Fibroblast of the aortic adventitia (primary cell): ENCODE measurements at places on chromosomes 3 and 15. TPM values are rescaled to one million over a fixed set of nuclear protein-coding genes. Genes with fewer than 3 reads are reported as not detected.
A peak's percentile ranks its signal among the peaks of the same experiment; 100 is the strongest.

- no peak for DNase-seq
These were observed 263.9 kb upstream of the PROK2 start for GRCh38 chr3:72048873-72049272.

- no peak for DNase-seq
These were observed 361 bp upstream of the STXBP5L start for GRCh38 chr3:120907659-120908029.

- DNase-seq: no peak
These were observed 59.6 kb downstream of the SMAD3 start for GRCh38 chr15:67124911-67125588.

DNA sequence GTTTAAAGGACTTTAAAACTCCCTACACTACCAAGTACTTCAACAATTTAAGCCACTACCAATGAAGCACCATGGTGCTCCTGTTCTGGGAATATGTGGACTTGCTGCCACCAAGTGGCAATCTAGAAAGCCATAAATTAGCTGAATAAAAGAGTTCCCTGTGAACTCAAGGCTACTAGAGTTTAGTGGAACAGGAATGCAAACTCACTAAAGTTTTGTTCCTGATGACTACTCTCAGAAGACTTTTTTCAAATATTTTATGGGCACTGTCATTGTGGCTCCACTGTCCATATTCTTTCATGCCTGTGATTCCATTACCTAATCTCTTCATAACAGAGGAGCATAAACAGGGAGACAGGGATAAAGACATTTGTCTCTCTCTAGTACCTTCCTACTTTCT lies 63.9 kb downstream of the TMCC1 start:
- DNase-seq: peak; percentile 94

GRCh38 chr3:9930804-9931418 lies 2.7 kb upstream of the CRELD1 start:
- DNase-seq: no peak

- DNase-seq: no peak
These were observed 296.5 kb downstream of the ZIC1 start for GRCh38 chr3:147705651-147706051.

Gene SI
- total RNA-seq: not detected in 2 replicates

Gene SOX2
- total RNA-seq: not detected in 2 replicates

DNA sequence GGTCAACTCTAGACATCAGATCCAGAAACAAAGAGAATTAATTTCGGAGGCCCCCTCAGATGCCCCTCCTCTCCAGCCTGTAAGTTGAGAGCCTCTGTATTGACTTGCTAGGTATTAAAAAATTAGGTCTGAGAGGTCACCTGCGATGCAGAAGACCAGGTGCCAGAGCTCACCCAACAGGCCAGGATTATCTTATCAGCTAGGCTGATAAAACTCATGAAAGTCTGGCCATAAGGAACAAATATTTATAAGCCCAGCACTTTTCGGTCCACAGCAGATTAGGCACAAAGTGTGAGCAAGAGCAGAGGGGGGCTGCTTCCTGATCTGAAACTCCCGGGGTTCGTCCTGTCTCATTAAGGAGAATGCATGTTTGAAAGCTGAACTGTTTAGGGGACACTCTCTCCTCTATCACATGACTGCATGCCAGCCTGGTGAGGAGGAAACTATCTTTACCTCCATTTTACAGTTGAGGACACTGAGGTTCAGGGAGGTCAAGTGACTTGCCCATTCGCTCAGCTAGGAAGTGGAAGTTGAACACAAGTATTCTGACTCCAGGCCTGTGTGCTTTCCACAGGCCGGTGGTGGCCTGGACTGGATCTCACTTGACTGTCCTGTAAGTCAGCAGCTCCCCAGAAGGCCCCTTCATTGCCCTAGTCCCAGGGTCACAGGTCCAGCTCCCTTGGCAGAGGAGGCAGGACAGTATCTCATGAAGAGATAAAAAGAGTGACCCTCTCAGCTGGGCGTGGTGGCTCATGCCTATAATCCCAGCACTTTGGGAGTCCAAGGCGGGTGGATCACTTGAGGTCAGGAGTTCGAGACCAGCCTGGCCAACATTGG lies 39.6 kb upstream of the MAGEF1 start:
- DNase-seq: no peak

DNA sequence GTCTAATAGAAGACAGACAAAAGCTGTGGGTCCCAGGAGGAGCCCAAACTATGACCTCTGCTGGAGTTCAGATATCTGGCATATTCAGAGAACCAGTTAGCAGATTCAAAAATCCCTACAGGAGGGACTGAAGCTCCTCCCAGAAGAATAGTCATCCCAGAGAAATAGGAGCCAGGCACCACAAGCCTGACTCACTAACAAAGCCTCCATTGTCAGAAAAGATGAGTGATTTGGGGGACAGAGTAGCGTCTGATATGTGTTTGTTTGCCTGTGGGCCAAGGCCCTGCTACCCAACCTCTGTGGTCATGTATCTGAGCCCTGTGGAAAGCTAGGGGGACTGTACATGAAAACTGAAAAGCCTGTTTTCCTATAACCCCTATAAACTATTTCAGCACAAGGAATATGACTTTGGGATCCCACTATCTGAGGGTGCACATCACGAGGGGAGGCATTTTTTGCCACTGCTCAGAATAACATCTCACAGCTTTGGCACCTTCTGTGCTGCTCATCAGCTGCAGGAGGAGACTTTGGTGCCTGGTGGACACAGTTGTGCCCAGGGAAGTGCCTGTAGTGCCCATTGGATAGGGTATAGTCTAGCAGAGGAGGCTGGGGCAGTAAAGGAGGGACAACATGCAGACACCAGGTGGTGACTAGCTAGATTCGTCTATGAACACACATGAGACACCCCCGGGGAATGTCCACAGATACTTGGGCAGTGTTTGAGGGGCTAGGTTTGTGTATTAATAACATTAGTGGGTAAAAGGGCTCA lies 9.7 kb upstream of the LARP6 start:
- peak; percentile 81 for DNase-seq

Gene SAMMSON
- total RNA-seq: not detected in 2 replicates

DNA sequence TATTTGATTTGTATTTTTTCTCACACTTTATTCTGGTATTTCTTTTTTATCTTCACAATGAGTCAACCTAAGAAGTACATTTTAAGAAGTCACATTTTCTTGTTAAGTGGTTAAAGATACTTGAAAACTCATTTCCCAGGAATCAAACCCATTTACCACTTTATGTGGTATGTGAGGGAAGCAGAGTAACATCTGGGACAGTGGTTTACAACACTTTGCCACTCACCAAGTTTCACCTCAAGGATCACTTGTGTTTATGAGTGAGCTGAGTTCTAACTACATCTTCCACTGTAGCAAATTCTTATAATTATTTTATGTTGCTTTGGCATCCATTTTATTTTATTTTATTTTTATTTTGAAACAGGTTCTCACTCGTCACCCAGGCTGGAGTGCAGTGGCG lies 53.8 kb downstream of the IGSF11 start:
- no peak for DNase-seq

GRCh38 chr3:50128001-50128400 lies 27.1 kb upstream of the SEMA3F start:
- DNase-seq: no peak

Gene ASB14
- total RNA-seq: under 0.01 TPM in 1 of 2 replicates, not detected in the other

DNA sequence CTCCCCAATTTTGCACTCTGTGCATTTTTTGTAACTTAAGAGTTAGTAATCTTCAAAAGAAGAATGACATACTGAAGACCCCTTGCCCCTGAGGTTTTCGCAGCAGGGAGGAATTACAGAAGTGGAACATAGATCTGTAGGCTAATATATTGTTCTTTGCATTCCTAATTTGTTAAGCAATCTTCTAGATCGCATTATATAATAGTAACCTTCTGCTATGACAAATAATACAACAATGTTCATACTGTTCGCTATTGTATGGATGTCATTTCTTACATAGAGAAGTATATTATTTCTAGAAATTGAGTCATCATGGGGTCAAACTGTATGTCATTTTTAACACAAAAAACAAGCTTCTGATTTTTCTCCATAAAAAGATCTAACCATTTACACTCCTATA lies 95.8 kb upstream of the TGFBR2 start:
- DNase-seq: no peak

Gene HOMER2
- total RNA-seq: 1.5 and 5.4 TPM in 2 replicates

Gene POPDC2
- total RNA-seq: 0.27 and 1.6 TPM in 2 replicates

Gene IL17RE
- 1.5 and 3.1 TPM in 2 replicates for total RNA-seq

Gene GNAT1
- total RNA-seq: not detected in 2 replicates

Gene THAP10
- total RNA-seq: 2.3 and 7.9 TPM in 2 replicates

GRCh38 chr3:126930936-126931600 lies 51.8 kb upstream of the PLXNA1 start:
- no peak for DNase-seq

Gene FBXW12
- 0.27 TPM in 1 of 2 replicates, not detected in the other for total RNA-seq

DNA sequence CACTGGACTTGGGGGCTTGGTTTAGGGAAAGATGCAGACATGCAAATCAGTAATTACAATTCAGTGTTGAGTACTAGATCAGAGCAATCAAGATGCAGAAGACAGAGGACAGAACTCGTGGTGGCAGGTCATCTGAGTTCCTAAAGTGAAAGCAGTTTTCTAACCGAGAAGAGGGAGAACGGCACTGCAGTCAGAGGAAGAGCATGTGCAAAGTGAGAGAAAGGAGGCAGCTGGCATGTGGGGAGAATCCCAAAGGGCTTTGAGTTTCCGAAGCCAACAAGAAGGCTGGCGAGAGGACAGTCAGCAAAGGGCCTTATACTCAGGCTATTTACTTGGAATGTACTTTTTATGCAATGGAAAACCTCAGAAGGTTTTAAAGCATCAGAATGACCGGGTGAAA lies 87.0 kb downstream of the ANP32A start:
- peak; percentile 37 for DNase-seq

Gene MESP2
- total RNA-seq: 1.3 and 2.9 TPM in 2 replicates

Gene FBN1
- total RNA-seq: 984 and 4,431 TPM in 2 replicates

GRCh38 chr15:90051874-90052273 lies 50.4 kb downstream of the IDH2 start:
- DNase-seq: no peak

DNA sequence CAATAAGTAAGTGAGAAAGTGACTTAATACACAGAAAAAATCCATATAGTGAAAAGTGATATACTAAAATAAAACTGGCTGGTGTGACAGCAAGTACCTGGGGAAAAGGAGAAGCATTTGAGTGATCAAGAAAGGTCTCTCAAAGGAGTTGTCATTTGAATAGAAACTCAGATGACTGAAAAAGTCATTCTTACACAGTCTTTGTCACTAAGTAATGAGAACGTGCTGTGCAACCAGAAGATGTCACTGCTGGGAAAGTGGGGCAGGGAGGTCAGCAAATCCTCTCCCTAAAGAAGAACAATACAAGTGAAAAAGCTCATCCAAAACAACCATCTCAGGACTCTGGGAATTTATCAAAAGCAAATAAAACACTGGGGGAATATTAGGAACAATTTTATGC lies 317.5 kb upstream of the TRIM42 start:
- no peak for DNase-seq

Gene STRA6
- total RNA-seq: 0.18 and 0.25 TPM in 2 replicates

Gene PLD1
- total RNA-seq: 10.1 and 23.1 TPM in 2 replicates

DNA sequence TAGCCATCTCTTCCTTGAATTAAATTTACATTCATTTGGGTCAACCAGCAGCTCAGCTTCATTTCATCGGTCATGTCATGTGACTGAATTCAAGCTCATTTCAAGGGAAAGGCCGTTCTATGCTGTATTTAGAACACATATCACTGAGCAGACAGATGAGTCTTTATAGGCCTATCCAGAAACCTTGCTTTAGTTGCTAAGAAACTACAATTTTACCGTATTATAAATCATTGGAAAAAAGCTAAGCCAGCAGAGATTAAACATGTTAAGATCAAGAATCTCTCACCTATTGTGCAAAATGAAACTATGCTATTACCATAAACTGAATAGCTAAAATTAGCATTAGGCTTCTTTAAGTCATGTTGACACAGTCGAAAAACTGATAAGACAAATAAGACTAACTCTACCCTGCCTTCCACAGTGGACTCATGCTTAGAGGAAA lies 2.2 kb downstream of the NPTN start:
- no peak for DNase-seq

GRCh38 chr3:64290864-64291263 lies 65.6 kb upstream of the PRICKLE2 start:
- peak; percentile 40 for DNase-seq

GRCh38 chr3:13480340-13481318 lies 523 bp downstream of the HDAC11 start:
- DNase-seq: peak; percentile 13

- no peak for DNase-seq
These were observed 394.5 kb upstream of the RARB start for GRCh38 chr3:25033407-25034029.

DNA sequence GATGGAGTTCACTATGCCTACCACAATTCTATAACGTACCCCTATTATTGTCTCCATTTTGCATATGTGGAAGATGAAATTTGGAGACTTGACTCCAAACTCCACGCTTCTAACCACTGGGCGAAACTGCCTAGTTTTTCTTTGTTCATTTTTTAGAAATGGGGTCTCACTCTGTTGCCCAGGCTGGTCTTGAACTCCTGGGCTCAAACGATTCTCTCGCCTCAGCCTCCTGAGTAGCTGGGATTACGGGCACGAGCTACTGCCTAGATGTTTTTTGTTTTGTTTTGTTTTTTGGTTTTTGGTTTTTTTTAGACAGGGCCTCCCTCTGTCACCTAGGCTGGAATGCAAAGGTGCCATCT lies 584 bp upstream of the RPL32 start:
- no peak for DNase-seq

- no peak for DNase-seq
These were observed 18.2 kb upstream of the SHC4 start for GRCh38 chr15:48981941-48982340.

GRCh38 chr3:176932433-176932832 lies 264.8 kb downstream of the TBL1XR1 start:
- no peak for DNase-seq

DNA sequence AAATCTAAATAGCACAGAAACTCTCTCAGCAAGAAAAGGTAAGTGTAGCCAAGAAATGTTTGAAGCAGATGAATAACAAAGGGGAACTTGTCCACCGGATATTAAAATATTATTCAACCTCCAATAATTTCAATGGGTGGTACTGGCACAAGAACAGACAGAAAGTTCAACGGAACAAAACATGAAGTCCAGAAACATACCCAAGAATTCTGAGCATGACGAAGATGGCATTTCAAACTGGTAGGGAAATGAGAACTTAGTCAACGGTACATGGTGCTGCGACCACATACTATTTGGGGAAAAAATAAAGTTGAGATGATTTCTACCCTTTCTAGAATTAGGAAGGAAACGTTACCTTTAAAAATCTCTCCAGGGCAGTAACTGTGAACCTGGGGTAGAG lies 5.5 kb downstream of the CHSY1 start:
- no peak for DNase-seq

DNA sequence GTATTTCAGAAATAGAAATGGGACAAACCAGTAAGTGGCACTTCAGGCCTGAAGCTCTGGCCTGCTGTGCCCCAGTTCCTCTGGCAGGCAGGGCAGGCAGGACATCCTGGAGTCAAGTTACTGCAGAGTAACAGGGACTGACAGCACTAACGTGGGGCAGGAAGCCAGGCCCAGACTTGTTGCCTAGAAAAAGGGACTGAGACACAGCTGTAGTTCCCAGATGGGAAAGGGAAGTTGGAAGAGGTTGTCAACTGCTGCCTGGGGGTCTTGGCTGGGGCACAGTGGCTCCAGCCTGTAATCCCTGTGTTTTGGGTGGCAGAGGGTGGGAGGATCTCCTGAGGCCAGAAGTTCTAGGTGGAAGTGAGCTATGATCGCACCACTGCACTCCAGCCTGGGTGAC lies 171.9 kb downstream of the FMN1 start:
- DNase-seq: peak; percentile 29

Gene CCDC33
- total RNA-seq: 0.09 TPM in 1 of 2 replicates, not detected in the other

GRCh38 chr15:77083381-77084160 lies 12.7 kb upstream of the TSPAN3 start:
- peak; percentile 57 for DNase-seq
